NCI-H526 treated with DMSO at 0.1 percent for 48 hours (cell line): ENCODE measurements at places on chromosomes 5 and 9.

DNA sequence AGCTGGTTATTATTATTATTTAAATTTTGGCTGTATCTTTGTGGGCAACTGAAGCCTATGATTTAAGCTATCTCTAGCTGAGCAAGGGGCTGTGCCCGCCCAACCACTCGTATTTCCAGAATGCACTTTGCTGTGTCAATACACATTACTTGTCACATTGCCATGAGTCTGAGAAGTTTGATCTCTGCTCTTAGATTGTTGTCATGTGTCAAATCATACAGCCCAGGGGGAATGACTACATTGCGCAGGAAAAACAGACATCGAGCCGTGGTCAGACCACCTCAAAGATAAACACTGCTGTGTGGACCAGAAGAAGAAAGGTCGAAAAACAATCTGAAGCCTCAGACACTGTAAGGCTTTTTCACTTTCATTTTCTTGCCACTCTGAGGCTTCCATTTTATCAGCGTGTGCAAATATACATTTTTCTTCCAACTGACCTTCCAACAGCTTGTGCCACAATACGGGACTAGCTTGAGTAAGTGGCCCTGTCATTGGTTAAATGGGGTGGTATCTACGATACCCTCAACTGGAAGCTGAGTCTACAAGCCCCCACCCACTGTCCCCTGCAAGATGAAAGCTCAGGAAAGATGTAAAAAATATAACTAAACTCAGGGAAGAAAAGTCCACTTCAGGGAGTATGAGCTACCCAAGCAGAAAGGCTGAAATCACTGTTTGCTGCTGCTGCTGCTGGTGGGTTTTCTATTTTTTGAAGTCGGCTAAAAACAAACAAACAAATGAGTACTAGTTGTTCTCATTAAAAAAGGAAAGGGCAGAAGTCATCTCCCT, 603.0 kb downstream of the BNC2 start:
- no peak for DNase-seq

DNA sequence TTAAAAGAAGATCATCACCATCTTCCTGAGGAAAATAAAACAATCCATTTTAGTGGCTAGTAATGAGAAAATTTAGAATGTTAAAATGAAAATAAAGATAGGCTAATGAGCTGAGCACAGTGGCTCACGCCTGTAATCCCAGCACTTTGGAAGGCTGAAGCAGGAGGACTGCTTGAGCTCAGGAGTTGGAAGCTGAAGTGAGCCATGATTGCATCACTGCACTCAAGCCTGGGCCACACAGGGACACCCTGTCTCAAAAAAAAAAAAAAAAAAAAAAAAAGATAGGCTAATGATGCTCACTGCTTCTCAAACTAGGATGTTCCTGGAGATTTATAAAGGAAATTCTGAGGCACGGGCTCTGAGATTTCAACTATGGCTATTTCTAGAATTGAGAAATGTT, 50.3 kb downstream of the CPLANE1 start:
- no peak for DNase-seq

DNA sequence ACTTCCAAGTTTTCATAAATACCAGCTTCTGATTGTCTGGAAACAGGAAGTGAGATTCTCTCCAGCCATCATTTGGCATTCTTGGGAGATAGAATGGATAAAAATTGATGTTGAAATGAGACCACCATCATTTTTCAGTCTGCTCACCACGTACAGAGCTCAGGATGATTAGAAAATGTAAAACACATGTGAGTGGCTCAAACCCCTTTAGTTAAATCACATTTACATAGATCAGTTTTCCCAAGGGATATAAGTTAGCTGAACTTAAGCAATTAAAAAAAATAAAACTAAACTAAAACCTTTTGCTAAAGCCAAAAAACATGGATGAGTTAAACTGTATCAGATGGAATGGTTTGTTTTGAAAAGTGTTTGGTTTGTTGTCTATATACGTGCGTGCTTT, 37.1 kb upstream of the GDNF start:
- no peak for DNase-seq

GRCh38 chr5:38453506-38453905, 102.9 kb downstream of the LIFR start:
- DNase-seq = no peak

DNA sequence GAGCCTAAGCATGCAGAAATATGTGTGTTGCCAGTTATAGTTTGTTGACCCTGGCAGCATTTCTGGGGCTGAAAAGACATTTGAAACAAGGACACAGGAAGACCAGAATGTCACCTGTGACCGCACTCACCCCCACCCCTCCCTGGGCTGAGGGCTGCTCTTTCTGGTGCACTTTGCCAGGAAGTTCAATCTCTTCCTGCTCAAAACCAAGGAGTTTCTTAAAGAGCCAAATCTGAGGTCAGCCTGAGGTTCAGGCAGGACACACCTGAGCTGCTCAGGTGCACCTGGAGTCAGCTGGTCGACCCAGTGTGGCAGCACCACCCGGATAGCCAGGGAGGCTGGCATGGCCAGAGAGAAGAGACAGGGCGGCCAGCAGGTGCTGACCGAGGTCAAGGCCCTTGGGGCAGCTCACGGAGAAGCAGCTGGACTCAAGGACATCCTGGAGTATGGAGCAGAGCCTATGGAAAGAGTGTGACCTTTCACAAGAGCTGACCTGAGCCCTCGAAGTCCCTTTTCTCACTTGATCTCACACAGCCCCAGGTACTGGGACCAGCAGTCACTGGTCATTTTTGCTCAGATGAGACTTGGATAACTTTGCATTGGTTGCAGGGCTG, 376.9 kb upstream of the IRX4 start:
- no peak for DNase-seq

- DNase-seq = no peak
Observed at GRCh38 chr5:168295574-168296201, 4.2 kb downstream of the WWC1 start.

DNA sequence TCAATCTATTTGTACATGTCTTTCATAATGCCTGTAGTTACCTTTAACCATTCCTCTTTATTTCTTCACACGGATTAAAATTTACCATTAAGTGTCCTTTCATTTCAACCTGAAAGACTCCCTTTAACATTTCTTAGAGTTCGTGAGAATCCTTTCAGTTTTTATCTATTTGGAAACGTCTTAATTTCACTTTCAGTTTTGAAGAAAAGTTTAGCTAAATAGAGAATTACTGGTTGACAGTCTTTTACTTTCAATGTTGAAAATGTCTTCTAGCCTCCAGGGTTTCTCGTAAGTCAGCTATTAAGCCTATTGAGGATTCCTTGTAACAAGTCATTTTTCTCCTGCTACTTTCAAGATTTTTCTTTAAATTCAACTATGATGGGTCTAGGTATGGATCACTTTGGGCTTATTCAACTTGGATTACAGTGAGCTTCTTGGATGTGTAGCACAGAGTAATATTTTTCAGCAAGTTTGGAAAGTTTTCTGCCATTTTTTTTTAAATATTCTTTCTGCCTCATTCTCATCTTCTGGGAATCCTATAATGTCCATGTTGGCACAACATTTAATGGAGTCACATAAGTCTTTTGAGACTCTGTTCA, 48.5 kb downstream of the RFX3 start:
- no peak for DNase-seq
